ENCODE measurements at places on chromosomes 4 and X.

DNA sequence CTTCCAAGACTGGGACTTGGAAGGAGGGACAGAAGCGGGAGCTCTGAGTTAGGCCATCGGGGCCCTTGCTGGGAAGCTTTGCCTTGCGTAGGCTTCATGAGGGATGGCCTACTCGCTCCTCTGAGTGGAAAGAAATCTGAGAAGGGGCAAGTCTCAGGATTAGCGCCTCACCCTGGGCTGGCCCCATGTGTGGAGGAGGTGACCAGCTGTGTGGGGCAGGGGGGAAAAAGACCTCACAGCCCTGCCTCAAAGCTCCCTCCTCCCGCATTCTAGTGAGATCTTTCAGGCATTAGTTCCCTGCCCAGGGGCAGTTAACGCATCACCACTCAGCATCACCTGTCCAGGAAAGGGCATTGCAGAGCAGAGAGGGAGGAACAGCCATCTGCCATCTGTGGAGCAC, 156.1 kb downstream of the ENPP6 start:
- DNase-seq = no peak

DNA sequence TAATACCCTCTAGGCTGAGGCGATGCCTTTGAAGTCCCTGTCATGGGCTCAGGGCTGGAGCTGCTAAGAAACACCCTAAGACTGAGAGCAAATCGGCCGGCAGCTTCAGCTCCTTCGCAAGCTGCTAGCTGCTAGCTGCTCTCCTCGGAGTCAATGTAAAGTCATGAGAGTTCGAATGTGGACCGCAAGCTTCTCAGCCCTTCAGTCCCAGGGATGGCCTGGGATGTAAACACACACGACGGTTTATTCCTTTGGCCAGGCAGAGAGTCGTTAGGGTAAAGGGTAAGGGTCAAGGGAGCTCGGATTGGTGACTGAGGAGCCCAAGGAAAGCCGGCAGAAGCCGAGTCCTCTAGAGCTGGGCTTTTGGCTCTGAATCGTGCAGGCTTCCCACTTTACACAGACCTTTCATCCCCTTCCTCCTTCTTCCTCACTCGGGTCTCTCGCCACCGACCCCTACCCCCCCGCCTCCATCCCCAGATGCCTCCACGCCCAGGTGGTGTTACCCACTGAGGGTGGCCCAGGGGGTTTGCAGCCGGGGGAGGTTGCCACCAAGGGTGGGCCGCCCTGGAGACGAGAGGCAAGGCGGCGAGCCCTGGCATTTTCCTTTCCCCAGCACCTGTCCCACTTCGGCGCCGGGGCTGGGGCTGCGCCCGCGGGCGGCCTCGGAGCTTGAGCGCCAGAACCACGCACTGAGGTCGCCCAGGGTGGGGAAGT, 3.1 kb upstream of the BCORL1 start:
- DNase-seq = peak; percentile 30

- DNase-seq = no peak
Measured at GRCh38 chrX:18674417-18674787, 2.5 kb upstream of the RS1 start.

GRCh38 chr4:183370786-183371185, 48.6 kb upstream of the CLDN24 start:
- no peak for DNase-seq

GRCh38 chr4:87911252-87911774, 64.2 kb upstream of the SPP1 start:
- DNase-seq = no peak
